GM23248 (cell line): ENCODE measurements at places on chromosomes 7 and 10. TPM values are rescaled to one million over a fixed set of nuclear protein-coding genes. Genes with fewer than 3 reads are reported as not detected.

GRCh38 chr7:139619367-139619657 is 95.8 kb downstream of the CLEC2L start:
- DNase-seq = peak; percentile 88

DNA sequence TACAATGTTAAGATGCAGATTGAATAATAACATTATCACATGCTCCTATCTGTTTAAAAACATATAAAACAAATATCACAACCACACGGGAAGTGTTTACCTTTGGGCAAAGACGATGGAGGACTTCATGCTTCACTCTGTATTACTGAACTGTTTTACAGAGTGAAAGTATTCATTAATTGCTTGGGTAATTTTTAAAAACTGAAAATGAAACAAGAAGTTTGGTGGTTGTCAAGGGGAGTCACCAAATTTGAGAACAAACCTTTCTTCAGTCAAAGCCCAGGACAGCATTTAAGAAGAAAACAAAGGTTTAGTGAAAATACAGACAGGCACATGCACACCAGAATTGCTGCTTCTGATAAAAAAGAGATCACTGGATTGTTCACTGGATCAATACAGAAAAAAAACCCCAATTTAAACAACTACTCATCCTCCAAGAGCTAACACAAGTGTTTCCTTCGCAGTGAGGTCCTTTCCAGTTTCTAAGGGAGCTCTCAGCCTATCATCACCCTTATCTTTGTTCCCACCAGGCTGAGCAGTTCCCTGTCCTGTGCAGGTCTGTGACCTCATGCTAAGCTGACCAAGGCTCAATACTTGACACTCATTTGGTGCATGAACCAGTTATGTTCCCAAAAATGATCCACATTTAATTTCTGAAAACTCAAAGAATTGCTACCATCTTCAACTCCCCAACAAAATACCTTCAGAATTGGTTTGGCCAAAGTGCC is 8.8 kb downstream of the PARP12 start:
- DNase-seq = no peak

- DNase-seq = peak; percentile 27
Measured at GRCh38 chr7:14507617-14508016, 394.9 kb downstream of the DGKB start.

DNA sequence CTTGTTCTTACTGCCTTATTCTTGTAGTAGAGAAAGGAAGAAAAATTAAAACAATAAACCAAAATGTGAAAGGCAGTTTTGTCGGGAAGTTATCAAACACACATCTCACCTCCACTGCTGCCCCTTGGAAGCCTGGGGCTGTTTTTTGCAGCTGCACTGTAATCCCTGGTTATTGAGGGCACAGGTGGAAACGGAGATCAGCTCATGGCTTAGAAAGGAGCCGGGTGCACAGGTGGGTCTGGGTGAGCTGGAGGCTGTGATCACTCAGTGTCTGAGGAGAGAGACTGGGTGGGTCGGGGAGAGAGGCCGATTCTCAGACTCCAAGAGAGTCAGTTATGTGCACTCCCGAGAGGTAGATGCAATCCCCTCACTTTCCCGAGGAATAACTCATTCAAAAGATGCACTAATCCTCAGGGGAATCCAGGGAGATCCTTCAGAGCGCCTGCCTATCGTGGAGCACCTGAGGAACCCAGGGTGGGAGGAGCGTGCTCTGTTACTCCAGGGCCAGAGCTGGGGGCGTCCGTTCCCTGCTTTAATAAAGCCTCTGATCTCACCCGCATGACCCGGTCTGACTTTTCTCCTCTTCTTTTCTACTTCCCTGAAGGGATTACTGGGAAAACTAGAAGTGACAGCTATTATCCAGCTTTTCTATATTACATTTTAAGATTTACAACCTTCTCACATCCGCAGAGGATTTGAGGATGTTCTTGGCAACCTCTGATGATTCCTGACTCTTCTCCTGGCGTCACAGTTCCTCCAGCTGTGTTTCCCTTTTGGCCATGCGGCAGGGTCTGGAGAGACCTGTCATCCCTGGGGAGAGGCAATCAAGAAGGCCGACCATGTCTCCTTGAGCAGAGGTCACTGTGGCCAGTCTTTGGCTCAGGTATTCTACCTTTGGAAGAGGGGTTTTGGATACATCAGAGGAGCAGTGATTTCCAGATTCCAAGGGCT is 82.1 kb downstream of the CAMK1D start:
- no peak for DNase-seq

GRCh38 chr10:36504758-36505157 is 620.6 kb upstream of the ANKRD30A start:
- DNase-seq = peak; percentile 13

- no peak for DNase-seq
Measured at GRCh38 chr10:62113680-62114079, 155.0 kb downstream of the RTKN2 start.

GRCh38 chr10:122054048-122055025 is 65.4 kb downstream of the TACC2 start:
- peak; percentile 73 for DNase-seq

DNA sequence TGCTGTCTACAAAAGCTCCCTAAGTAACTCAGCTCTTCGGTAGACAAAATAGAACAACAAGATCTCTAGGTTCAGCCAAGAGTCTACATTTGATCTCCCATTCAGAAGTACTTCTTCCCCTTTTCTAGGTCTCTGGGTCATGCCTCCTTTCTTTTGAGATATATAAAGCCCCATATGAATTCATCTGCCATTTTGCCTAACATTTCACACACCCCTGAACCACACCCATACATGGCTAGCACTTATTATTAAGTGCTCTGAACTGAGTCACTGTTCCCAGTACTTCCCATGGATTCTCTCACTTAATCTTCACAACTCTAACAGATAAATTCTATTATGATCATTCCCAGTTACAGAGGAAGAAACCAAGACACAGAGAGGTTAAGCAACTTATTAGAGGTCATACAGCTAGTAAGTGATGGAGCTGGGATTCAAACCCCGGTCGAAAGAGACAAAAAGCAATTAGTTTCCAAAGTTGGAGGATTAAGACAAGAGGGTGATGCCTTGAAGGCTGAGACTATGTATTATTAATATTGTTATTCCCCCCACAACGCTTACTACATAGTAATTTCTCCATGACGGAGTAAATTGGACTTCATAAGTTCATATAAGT is 17.3 kb downstream of the MYOF start:
- DNase-seq = peak; percentile 80

DNA sequence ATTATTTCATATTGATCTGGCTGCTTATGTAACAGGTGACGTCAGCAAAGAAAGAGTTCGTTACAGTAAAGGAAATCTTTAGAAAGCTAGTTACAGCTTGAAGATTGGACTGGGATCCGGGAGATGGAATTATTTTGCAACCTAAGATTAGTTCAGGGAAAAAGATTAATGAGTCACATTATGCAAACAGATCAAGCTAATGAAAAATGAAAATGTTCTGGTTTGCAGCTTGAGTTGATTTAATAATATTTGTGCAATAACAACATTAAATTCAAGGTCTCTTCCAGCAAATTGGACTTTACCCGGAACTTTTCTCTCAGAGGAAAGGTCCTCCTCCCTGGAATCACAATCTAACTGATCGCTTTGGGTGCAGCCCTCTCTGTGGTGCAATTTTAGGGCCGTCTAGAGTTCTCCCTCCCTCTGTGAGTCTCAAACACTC is 119.5 kb downstream of the OTUD1 start:
- peak; percentile 2 for DNase-seq

GRCh38 chr10:27504808-27505460 is 830 bp downstream of the RAB18 start:
- peak; percentile 76 for DNase-seq

- DNase-seq = no peak
Measured at GRCh38 chr10:49176310-49177268, 11.6 kb downstream of the TMEM273 start.

GRCh38 chr7:74029991-74030415 is 2.0 kb downstream of the ELN start:
- peak; percentile 36 for DNase-seq

GRCh38 chr10:118584181-118584954 is 11.1 kb downstream of the PRLHR start:
- peak; percentile 95 for DNase-seq

- no peak for DNase-seq
Measured at GRCh38 chr7:112120696-112121217, 85.4 kb downstream of the DOCK4 start.

DNA sequence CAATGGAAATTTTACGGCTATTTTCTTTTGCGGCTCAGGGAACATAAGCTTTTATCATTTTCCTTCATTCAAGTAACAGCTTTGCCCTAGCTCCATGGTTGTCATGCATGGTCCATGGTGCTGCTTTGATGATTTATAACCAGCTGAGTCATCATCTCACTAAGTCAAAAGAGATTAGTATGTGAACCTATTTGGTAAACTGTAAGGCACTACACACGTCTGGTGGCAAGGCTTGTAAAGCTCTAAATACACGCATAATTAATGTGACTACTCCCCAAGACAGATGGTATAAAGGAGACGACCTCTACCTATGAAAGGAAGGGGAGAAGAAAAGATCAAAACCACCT is 340.2 kb downstream of the KCNMA1 start:
- DNase-seq = peak; percentile 55

- peak; percentile 91 for DNase-seq
Measured at GRCh38 chr7:155357573-155358041, 59.9 kb downstream of the INSIG1 start.

DNA sequence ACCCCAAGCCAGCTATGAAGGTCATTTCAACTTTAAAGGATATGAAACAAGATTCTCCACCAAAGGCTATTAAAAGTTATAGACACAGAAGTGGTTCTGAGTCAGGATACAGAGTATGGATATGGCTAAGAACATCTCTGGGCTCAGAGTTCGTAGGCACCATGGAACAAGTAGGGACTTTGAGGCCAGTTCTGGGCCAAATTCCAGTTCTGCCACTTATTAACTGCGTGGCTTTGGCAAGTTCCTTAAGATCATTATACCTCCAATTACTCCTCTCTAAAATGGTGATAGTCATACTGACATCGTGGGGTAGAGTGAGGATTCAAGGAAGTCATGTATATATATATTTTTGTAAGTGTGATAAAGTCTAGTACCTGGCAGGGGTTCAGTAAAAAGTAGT is 105.8 kb upstream of the NFE2L3 start:
- DNase-seq = no peak

GRCh38 chr7:142720172-142720773 is 29.0 kb upstream of the PRSS1 start:
- DNase-seq = no peak

DNA sequence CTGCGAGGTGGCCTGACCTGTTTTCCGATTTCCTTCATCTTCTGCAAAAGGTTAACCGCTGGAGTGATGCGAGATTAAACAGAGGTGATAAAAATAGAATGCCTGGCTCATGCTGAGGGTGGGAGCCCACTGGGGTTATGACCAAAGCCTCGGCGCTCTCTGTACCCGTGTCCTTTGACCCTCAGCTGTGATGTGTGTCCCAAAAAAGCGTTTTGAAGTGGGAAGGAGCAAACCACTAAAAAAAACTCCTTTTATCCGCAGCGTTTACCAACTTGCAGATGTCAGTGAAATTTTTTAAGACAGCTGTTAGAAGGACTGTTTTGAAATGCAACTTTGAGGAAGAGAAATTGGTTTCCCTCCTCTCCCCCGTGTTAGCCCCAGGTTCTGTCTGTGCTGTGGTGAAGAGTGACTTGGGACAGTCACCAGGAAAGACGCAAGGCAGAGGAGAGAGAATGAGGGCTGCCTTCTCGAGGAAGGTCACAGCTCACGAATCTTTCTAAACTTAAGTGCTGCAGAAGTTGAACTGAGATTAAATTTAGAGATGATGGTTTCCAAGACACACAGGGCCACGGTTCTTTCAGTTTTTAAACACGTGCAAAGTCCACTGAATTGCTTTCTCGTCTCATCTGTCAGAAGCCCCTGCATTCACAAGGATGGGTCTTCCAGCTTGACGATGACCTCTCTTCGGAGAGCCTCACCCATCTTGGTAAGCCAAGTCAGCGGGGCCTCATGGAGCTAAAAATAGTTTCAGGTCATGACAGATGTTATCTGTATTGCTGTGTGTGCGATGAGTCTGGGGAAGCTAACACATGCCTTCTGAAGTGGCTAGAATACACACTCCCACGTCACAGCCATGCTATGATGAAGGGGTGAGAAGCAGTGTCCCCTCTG is 27.6 kb downstream of the AMZ1 start:
- DNase-seq = no peak

DNA sequence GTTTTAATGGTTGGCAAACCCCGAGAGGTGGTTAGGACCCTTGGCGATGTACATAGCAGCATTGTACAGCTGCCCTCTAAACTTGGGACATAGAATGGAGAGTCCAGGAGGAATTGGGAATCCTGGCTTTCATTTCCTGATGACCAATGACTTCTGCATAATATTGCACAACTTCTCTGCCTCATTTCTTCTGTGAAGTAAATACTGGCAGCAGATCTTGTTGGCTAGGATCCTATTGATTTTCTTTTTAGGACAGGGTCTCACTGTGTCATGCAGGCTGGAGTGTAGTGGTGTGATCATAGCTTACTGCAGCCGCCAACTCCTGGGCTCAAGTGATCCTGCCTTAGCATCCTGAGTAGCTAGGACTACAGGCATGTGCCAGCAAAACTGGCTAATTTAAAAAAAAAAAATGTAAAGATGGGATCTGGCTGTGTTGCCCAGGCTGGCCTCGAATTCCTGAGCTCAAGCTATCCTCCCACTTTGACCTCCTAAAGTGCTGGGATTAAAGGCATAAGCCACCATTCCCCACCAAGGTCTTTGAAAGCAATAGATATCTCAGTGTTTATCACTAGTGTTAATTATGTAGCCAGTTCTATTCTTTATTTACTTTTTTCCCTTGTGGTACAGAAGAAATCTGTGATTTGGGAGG is 58.1 kb downstream of the PODXL start:
- peak; percentile 73 for DNase-seq

GRCh38 chr10:69362471-69362954 is 54.2 kb downstream of the TACR2 start:
- DNase-seq = peak; percentile 93

- no peak for DNase-seq
Measured at GRCh38 chr7:111265394-111265793, 174.5 kb downstream of the LRRN3 start.

GRCh38 chr7:26052706-26053105 is 99.3 kb upstream of the NFE2L3 start:
- peak; percentile 24 for DNase-seq

The MKX gene
- 41.4 and 44.1 TPM in 2 replicates for total RNA-seq

The GPR15LG gene
- total RNA-seq = not detected in 2 replicates

The MET gene
- 62.3 and 68.8 TPM in 2 replicates for total RNA-seq

The PITRM1 gene
- 75.5 and 94.4 TPM in 2 replicates for total RNA-seq

The PKD2L1 gene
- total RNA-seq = not detected in 2 replicates

The EPC1 gene
- total RNA-seq = 12.5 and 19.1 TPM in 2 replicates

The VAX1 gene
- total RNA-seq = not detected in 2 replicates

The C1QL3 gene
- not detected in 2 replicates for total RNA-seq

The KIAA1217 gene
- total RNA-seq = 4.7 and 5.4 TPM in 2 replicates

The RNF32 gene
- total RNA-seq = 1.1 TPM in 2 replicates

The POM121C gene
- 8.6 and 14.9 TPM in 2 replicates for total RNA-seq

The SLC18A2 gene
- not detected in 2 replicates for total RNA-seq
